ENCODE measurements at places on chromosomes 2 and 18.

- no peak for DNase-seq
These were observed 8.6 kb downstream of the RBFA start for GRCh38 chr18:80042785-80043184.

- DNase-seq, result no peak
These were observed 80.9 kb upstream of the SLC66A3 start for GRCh38 chr2:11074246-11074820.

DNA sequence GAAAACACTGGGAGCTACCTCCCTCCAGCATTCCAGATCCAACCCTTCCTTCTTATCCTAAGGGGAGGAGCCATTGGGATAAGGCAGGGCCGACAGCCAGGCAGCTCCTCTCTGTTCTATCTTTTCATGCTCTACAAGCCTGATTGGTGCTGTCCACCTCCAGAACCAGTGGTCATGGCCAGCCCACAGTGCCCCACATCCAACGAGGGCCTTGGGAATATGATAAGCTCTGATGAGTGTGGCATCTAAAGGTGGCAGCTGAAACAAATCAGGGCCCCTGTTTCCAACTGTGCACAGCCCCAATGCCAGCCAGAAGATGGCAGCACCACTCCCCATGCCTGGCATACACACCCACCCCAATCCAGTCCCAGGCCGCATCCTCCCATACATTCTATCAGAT, 329.3 kb downstream of the C1D start:
- DNase-seq, result no peak

GRCh38 chr2:202135091-202135874, 62.2 kb downstream of the KIAA2012 start:
- DNase-seq, result no peak

DNA sequence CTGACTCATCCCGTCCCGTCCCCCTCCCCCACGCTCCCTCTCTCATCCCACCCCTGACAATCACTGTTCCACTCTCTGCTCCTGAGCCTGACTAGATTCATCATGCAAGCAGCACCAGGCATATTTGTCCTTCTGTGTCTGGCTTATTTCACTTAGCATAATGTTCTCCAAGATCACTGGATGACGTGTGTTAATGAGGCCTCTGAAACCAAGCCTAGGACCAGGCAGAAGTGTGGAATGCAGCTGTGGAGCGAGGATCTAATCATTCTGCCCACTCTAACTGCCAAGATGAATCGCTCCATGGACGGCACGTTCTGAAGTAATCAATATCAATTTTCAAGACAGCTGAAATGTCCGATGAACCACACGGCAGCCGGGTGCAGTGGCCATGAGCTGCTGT, 122.4 kb upstream of the ZNF236 start:
- DNase-seq, result no peak

Measured in inflammatory macrophage treated with lipopolysaccharide for 1 hour (primary cell).